ENCODE measurements at places on chromosomes 7 and 10. TPM values are rescaled to one million over a fixed set of nuclear protein-coding genes. Genes with fewer than 3 reads are reported as not detected.

GRB10 gene
- total RNA-seq = 41.8 TPM

AVPI1 gene
- total RNA-seq = 55.8 TPM

ABCC2 gene
- 1.0 TPM for total RNA-seq

CXCL12 gene
- 1.6 TPM for total RNA-seq

CPXM2 gene
- 0.72 TPM for total RNA-seq

TBRG4 gene
- total RNA-seq = 118 TPM

KIN gene
- total RNA-seq = 5.3 TPM

TSPAN33 gene
- 0.66 TPM for total RNA-seq

OR2A12 gene
- not detected for total RNA-seq

AFAP1L2 gene
- total RNA-seq = 62.2 TPM

EFCAB10 gene
- under 0.01 TPM for total RNA-seq

SPDYE2 gene
- not detected for total RNA-seq

RAMP3 gene
- total RNA-seq = not detected

AASS gene
- total RNA-seq = 27.6 TPM

NPFFR1 gene
- not detected for total RNA-seq

CAPZA2 gene
- 83.2 TPM for total RNA-seq
